ENCODE measurements at places on chromosomes 2 and 18. TPM values are rescaled to one million over a fixed set of nuclear protein-coding genes. Genes with fewer than 3 reads are reported as not detected.

DNA sequence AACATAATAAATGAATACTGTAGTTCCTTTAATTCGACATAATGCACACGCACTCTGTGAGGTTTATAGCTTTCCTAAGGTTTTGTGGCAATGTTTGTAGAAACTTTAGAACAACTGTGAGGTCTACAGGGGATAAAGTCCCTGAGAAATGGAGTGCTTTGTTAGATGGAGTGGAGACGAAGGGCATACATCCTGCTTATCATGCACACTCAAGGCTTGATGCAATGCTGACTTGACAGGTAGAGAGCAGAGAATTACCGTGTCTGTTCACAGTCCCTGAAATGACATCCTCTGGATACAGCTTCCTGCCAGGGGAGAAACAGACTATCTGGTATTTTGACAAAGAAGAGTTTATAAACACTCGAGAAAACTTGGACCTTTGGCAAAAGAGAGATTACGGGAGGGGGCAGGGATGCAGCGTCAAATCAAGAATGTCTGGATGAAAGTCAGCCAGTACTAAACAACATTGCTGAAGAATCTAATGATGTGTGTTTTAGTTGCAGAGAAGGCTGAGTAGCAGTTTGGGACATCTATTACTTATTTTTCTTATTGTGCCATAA, 766.9 kb upstream of the ZEB2 start:
- H3K4me3 ChIP-seq = no peak overlapping the region
- H3K36me3 ChIP-seq = no peaks in the 10 kb centered on the region
- DNase-seq = no peak
- no peaks in the 10 kb centered on the region for H3K27me3 ChIP-seq
- peaks cover 2% of the 10 kb centered on the region for H3K4me1 ChIP-seq

DNA sequence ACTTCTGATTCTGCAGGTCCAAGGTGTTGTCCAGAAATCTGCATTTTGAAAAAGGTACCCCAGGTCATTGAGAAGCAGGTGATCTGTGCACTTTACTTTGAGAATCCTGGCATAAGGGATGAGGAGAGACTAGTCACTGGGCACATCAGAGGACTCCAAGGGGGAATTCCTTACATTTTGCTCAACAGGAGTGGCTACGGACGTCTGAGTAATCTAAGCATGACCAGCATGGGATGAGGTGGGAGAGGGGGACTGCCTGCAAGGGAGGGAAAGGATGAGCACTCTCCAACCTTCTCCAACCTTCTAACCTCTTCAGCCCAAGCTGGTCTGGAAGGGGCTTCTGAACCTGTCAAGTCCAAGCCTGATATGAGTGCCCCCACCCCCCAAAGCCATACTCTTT, 55.5 kb downstream of the MARCHF4 start:
- no peaks in the 10 kb centered on the region for H3K36me3 ChIP-seq
- H3K27ac ChIP-seq = no peak overlapping the region
- peak; percentile 92 for DNase-seq

DNAJC5G gene
- total RNA-seq = not detected

UGT1A5 gene
- total RNA-seq = not detected

DNA sequence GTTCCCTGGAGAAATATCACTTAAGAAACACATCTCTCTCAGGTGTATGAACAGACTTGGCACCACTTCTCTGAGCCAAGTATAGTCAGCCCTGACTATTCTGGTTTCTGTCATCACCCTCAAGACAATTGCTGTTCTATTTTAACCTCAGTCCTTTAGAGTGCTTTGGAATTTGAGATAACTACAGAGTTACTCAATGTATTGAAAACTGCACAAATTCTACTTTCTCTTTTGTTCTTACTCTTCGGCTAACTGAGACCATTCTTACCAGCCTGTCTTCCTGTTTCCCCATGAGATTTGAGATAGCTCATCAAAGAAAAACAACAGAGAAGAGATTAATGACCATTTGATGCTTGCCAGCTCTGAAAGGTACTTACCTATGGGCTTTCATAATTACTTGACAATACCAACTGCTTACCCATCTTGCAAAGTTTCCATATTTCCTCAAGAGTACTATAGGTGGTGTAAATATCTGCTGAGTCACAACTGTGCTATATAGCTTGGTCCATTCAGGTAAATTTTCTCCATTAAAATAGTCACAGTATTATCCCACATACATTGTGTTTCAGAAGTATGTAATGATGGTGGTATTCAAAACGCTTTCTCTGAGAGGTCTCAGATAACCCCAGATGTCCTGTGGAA, 467.5 kb upstream of the CHST9 start:
- H3K36me3 ChIP-seq = no peaks in the 10 kb centered on the region
- H3K27me3 ChIP-seq = no peaks in the 10 kb centered on the region
- DNase-seq = no peak
- H3K4me1 ChIP-seq = no peaks in the 10 kb centered on the region
- H3K4me3 ChIP-seq = no peak overlapping the region

PTPRM gene
- total RNA-seq = 28.3 TPM

DNAH7 gene
- 0.36 TPM for total RNA-seq

RGPD3 gene
- 0.18 TPM for total RNA-seq

DNA sequence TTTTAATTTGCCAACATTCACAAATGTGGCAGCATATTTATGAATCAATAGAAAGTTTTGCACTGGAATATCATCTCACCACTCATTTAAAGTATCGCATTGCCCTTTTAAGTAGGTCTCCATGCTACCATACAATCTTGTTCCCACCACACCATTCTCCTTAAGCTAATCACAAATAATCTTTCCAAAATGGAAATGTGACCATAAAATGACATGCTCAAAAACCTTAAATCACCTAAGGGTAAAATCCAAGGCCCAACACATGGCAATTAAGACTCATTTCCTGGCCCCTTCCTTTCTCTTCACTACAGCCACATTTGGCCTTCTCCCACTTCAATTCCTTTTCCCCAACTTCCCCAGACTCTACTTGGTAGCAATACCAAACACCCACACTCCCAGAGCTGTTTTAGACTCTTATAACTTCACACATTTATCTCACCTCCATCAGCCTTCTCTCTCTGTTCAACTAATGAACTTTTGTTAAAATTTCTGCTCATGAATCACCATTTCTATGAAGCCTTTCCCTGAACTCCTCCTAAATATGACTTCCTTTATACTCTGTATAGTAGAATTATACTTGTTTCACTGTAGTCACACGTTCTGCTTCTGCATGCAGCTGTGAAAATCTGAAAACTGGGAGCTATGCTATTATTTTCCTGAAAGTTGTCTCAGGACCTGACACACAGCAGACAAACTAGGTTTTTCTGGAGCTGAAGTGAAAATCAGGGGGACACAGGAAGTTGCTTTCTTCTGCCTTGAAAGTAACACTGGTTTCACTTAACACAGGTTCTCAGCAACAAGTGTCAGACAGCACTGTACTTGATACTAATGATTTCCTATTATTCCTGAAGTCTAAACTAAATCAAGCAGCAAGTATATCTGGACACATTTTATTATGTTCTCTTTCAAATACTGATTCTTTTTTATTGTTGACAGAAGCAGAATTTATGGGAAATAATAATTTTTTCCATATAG, 303.9 kb downstream of the ZEB2 start:
- H3K36me3 ChIP-seq = no peaks in the 10 kb centered on the region
- H3K4me1 ChIP-seq = no peaks in the 10 kb centered on the region
- no peaks in the 10 kb centered on the region for H3K27me3 ChIP-seq
- DNase-seq = no peak
- H3K4me3 ChIP-seq = no peak overlapping the region

CXCR1 gene
- total RNA-seq = not detected

DNA sequence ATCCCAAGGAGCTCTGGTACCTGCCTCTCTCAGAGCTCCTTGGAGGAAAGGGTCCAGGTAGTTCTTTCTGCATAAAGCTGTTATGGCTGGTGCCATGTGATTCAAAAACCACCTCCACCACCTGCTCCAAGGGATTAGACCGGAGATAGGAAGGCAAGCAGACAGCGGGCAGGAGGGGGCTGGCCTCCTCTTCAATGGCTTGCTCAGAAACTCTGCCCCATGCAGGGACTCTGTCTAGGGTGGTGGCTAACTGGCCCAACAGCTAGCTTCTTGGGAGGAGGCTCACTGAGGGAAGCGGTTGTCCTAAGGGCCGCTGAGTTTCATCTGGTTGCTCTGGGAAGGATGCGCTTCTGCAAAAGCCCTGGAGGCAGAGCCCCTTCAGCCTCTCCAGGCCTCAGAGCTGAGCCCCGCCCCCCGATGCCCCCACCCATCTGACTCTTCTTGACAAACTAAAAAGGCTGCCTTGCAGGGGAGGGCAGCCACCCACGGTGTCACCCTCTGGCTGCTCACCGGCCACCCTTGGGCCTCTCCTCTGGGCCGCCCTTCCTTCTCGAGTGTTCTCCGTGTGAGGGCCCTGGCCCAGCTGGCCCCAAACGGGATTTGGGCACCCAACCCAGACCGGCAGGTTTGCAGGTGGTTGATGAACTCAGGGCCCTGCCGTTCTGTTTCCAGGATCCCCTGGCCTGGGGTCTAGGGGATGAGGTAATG, 90.2 kb downstream of the MCFD2 start:
- peak overlapping the region; percentile 57 for H3K27ac ChIP-seq
- H3K36me3 ChIP-seq = no peaks in the 10 kb centered on the region
- DNase-seq = no peak
- H3K27me3 ChIP-seq = no peaks in the 10 kb centered on the region

HOXD8 gene
- not detected for total RNA-seq

GRCh38 chr18:7259475-7259874, 28.6 kb downstream of the LRRC30 start:
- no peak overlapping the region for H3K4me3 ChIP-seq
- H3K36me3 ChIP-seq = no peaks in the 10 kb centered on the region
- H3K4me1 ChIP-seq = no peaks in the 10 kb centered on the region
- peaks cover 5% of the 10 kb centered on the region for H3K27me3 ChIP-seq
